Activated CD4-positive, alpha-beta T cell treated with anti-CD3 and anti-CD28 coated beads, Interleukin-2, amount 50 U/mL, for 4 hours (primary cell): ENCODE measurements at places on chromosomes 2 and 18.

DNA sequence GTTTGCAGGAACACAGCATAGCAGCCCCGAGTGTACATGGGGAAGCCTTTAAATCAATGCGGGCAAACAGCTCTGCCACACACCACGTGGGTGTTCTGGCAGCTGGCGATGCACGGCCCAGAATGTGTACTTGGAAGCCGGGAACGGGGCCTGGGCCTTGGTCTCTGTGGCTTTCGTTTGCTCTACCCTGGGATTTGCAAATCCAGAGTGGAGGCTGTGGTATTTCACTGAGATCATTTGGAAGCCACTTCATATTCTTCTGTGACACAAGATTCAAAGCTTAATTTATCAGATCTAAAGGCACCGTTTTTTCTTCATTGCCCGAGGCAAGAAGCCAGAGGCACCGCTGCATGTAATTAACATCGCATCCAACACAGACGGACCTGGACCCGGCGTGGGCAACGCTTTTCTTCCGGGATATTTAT lies 246.3 kb upstream of the MYT1L start:
- no peak for DNase-seq

GRCh38 chr18:23731861-23732260 lies 42.6 kb downstream of the LAMA3 start:
- DNase-seq, result no peak

DNA sequence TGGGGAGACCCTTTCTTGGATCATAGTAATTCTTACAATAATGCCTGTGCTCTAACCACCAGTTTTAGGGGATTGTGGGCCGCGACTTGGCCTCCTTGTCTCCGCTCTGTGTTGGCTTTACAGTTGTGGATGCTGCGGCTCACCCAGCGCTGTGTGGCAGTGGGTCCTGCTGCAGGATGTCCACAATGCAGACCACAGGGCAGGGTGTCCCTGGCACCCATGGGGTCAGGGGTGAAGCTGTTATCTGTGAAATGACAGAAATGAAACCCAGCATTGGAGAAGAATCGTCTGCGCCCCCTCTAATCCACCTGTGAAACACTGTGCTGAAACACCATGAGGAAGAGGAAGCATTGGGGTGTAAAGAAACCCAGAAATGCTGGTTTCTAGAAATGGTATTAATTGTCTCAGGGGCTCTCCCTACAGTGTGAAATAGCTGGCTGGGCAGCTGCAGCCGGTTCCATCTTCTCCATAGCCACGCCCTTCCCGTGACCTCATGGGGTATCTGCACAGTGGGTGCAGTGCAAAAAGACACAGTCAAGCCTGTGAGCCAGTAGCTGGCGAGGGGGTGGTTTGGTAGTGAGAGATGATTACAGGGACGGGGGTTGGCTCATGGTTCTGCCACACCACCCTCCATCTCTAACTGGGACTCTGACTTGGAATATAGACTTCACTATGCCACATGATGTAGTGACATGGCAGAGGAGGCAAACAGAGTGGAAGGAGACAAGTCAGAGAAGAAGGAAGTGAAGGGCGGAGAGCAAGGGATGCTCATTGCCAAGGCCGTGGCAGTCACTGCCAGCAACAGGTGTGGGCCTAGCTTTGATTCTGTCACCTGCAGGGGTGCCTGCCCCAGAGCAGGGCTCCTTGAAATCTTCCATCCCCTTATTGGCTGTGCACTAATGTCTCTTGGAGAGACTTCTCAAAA lies 16.2 kb downstream of the INPP4A start:
- DNase-seq, result peak; percentile 55

DNA sequence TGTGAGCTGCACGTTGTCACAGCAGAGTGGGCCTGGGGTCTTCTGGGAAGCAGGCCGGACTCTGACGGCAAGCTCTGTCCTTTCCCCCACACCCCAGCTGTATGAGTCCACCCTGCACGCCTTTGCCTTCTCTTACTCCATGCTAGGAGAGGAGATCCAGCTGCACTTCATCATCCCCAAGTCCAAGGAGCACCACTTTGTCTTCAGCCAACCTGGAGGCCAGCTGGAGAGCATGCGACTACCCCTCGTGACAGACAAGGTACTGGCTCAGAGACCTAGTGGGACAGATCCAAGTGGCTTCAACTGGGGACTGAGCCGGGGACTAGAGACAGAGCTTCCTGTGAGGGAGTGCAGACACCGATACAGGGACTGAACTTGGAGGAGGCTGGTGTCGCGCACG lies 40.1 kb downstream of the NTSR2 start:
- no peak for DNase-seq

- no peak for DNase-seq
Observed at GRCh38 chr2:38556006-38556801, 46.5 kb downstream of the HNRNPLL start.

DNA sequence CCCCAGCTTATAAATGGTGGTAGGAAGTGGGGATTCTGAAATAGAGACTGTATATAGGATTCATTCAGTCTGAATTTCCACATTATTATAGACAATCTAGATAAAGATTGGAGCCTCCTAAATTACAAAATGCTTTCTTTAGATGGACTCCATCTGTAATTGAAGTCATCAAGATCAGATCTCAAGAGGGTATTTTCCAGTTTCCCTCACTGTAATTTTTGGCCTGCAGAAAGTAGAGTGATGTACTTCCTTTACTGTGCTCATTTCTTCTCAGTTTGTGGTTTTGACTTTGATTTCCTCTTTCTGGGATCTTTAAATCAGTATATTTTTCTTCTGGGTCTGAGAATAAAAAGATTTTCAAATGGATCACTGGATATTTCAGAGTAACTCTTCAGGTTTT lies 7.2 kb downstream of the BABAM2 start:
- DNase-seq, result no peak

GRCh38 chr2:126634273-126634861 lies 21.6 kb upstream of the GYPC start:
- no peak for DNase-seq
